ENCODE measurements at places on chromosomes 11 and 22. TPM values are rescaled to one million over a fixed set of nuclear protein-coding genes. Genes with fewer than 3 reads are reported as not detected.

DNA sequence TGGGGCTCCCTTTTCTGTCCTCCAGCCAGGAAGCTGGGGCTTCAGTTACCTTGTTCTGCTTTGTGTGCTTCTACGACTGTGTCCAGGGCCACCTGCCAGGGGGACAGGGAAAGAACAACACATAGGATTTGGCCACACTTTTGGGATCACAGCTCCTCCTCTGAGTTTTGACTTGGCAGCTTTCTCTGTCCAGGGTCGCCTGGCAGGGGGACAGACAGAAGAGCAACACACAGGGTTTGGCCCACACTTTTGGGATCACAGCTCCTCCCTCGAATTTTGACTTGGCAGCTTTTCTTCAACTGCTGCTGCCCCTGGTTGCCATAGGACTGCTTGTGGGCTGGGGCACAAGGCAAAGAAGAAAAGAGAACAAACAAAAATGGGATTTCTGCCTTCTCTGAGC lies 19.1 kb downstream of the INCENP start:
- no peak for DNase-seq

DNA sequence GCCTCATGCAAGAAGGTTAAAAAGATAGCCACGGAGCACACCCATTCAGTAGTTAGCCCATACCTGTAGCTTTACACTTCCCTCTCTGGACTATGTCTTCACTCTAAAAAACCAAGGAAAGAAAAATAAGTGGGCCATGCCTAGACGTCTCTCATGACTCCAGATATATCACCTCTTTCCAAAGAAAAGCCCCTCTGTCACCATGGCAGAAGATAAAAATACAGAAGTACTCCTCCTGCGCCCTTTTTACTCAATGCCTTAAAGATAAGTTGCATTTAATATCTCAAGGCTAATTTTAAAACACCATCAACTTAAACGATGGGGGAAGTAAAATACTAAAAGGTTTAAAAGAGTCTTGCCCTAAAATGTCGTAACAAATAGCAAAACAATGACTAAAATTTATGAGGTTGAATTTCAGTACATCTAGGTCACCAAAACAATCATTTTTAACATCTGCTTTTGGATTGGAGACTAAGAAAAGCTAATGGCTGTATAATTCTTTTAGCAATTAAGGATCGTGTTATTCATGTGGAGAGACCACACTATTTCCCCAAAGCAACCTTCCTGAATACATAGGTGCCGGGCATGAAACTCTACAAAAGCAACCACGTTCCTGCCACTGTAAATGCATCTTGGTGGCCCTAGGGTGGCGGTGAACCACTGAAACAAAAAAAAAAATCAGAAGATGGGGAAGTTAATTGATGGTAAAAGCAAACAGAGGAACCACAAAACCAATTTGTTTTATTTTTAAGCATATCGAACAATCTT lies 46.0 kb downstream of the CELF1 start:
- DNase-seq = peak; percentile 42

- DNase-seq = no peak
These were observed 10.9 kb upstream of the NAALADL1 start for GRCh38 chr11:65069217-65069616.

GRCh38 chr11:93852242-93852641 lies 1.8 kb upstream of the VSTM5 start:
- DNase-seq = no peak

The KCNJ1 gene
- not detected for total RNA-seq

DNA sequence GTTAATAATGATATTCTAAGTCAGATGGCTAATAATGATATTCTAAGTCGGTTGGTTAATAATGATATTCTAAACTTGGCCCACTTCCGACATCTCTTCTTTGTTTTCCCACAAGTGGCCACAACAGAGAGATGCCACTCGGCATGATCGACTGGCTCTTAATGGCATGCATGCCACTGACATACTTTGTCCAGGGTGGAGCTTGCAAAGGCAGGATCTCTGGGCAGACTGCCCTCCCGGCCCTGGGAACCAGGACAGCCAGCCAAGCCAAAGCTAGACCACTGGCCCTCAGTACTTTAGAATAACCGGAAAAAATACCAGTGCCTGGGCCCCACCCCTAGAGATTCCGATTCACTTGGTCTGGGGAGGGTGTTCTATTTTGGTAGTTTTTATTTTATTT lies 78.1 kb downstream of the KIAA1671 start:
- no peak for DNase-seq
